GM12865 (cell line): ENCODE measurements at places on chromosomes 2 and 18.
A peak's percentile ranks its signal among the peaks of the same experiment; 100 is the strongest.

DNA sequence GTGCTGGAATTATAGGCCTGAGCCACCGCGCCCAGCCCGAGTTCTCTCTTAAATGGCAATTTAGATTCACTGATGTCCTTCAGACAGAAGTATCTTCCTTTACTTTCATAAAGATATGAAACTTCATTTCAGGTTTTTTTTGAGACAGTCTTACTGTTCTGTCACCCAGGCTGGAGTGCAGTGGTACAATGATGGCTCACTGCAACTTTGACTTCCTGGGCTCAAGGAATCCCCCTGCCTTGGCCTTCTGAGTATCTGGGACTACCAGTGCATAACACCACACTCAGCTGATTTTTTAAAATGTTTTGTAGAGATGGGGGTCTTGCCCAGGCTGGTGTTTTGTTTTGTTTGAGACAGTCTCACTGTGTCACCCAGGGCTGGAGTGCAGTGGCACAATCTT, 13.2 kb downstream of the ITGB1BP1 start:
- peak; percentile 57 for DNase-seq

- DNase-seq, result no peak
Measured at GRCh38 chr18:62925031-62925688, 209.8 kb downstream of the PHLPP1 start.

DNA sequence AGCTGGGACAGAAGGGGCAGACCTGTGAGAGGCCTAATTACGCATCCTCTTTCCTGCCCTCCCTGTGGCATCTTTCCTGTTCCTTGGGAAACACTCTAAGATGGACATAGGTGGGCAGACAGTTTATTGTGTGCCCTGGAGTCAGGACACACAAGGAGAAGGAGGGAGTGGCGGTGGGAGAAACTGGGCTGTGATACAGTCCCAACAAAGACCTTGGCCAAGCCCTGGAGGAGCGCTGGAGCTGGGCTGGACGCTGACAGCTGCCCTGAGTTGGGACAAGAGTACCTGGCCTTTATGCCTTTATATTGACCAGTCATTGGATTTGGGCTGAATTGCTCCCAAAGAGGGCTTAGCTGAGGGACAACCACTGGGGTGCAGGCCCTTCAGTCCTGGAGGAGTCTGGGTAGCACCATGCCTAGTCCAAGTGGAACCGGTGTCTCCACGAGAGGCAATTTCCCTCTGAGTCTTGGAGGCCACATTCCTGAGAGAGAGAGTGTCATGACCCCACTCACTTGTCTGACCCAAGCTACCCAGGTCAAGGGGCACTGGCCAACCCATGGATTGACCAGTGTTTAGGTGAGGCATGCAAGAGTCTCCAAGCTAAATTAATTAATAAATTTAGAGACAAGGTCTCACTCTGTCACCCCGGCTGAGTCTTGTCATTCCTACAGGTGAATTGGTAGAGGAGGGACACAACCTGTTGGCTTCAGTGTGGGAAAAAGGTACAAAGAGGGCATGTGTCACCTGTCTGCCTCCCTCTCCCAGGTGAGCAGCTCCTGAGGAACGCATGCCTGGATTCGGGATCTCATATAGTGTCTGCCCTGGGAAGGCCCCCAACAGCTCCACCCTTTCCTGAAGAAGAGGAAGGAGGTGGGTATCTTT, 107.1 kb upstream of the ST3GAL5 start:
- no peak for DNase-seq

GRCh38 chr2:224416656-224417360, 14.9 kb upstream of the FAM124B start:
- no peak for DNase-seq

- no peak for DNase-seq
Measured at GRCh38 chr2:69701100-69701945, 40.6 kb upstream of the ANXA4 start.

DNA sequence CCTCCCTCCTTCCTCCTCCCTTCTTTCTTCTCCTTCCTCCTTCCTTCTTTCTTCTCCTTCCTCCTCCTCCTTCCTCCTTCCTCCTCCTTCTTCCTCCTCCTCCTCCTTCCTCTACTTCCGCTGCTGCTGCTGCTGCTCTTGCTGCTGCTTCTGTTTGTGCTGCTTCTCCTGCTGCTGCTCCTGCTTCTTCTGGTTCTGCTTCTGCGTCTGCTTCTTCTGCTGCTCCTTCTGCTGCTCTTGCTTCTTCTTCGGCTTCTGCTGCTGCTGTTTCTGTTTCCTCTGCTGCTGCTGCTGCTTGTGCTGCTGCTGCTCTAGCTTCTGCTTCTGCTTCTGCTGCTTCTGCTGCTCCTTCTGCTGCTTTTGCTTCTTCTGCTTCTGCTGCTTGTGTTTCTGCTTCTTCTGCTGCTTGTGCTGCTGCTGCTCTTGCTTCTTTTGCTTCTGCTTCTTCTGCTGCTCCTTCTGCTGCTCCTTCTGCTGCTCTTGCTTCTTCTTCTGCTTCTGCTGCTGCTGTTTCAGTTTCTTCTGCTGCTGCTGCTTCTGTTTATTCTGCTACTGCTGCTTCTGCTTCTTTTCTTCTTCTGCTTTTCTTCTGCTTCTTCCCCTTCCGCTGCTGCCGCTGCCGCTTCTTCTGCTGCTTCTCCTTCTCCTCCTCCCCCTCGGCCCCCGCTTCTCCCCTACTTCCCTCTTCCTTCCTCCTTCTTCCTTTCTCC, 8.6 kb downstream of the SNRNP27 start:
- peak; percentile 39 for DNase-seq

- DNase-seq, result no peak
Measured at GRCh38 chr2:231684314-231685223, 23.8 kb upstream of the PTMA start.

- DNase-seq, result peak; percentile 68
Measured at GRCh38 chr2:64982311-64982857, 6.8 kb upstream of the SLC1A4 start.
